ENCODE measurements at places on chromosomes 5 and 9. TPM values are rescaled to one million over a fixed set of nuclear protein-coding genes. Genes with fewer than 3 reads are reported as not detected.

DNA sequence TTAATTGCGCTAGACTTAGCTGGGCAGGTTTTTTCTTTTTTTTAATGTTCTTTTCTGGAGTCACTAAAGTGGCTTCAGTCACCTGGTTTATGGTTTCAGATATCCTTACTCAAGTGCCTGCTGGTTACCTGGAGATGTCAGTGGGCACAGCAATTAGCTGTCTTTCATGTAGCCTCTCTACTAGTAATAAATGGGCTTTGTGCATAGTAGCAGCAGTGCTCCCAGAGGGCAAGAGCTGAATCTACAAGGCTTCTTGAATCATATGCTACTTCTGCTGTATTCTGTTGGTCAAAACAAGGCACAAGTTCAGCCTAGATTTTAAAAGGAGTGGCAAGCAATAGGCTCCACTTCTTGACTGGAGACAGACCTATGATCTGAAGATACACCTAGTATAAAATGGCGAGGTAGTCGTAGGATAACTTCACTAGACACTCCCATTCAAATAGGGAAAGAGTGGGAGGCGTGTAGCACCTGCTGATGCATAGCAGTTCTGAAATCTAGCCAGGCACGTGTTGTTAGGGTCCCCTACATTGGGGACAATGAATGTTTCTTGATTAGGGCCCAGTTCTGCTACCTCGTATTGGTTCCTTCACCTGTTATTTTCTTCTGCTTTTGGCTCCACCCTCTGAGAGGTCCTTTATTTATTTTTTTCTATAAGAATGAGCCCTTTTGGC, 7.0 kb downstream of the SCAMP1 start:
- DNase-seq: no peak

- DNase-seq: no peak
Observed at GRCh38 chr9:97911528-97911927, 10.8 kb downstream of the TRMO start.

- no peak for DNase-seq
Observed at GRCh38 chr5:111606194-111606593, 93.9 kb upstream of the STARD4 start.

GRCh38 chr5:177507165-177507564, 2.5 kb downstream of the DOK3 start:
- peak; percentile 51 for DNase-seq

GRCh38 chr5:170538096-170538465, 34.3 kb downstream of the KCNIP1 start:
- no peak for DNase-seq

GRCh38 chr9:35892051-35892450, 14.0 kb upstream of the HRCT1 start:
- no peak for DNase-seq

The MAMDC4 gene
- total RNA-seq: 2.0 TPM

The TMEM215 gene
- total RNA-seq: not detected

The FABP6 gene
- total RNA-seq: not detected

The EQTN gene
- not detected for total RNA-seq

DNA sequence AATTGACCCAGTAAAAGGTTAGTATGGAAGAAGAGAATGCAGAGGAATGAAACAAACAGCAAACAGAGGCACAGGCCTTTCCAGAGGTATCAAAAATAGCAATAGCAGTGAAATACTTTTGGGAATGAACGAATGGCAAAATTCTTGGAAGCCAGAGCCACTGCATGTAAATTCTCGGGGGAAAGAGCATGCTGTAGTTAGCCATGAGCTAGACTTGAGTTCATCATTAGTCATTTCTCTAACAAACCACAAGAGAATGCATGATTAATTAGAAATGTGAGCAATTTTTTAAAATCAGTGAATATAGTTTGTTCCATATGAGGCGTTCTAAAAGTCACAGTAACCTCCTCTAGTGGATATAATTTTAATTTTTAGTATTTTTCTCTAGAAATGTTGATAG, 170.3 kb upstream of the PRR16 start:
- DNase-seq: no peak

- DNase-seq: no peak
Observed at GRCh38 chr5:132781029-132781428, 4.0 kb upstream of the SEPTIN8 start.

The LEAP2 gene
- total RNA-seq: under 0.01 TPM

DNA sequence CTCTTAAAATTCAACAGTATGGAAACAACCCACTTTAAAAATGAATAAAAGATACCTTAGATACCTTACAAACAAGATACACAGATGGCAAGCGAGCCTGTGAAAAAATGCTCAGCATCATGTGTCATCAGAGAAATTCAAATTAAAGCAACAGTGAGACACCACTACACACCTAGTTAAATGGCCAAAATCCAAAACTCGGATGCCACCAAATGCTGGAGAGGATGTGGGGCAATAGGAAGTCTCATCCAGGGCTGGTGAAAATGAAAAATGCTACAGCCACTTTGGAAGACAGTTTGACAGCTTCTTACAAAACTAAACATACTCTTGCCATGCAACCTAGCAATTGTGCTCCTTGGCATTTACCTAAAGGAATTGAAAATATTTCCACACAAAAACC, 17.9 kb downstream of the DUSP1 start:
- no peak for DNase-seq

GRCh38 chr5:79853028-79853427, 138.0 kb downstream of the MTX3 start:
- no peak for DNase-seq

DNA sequence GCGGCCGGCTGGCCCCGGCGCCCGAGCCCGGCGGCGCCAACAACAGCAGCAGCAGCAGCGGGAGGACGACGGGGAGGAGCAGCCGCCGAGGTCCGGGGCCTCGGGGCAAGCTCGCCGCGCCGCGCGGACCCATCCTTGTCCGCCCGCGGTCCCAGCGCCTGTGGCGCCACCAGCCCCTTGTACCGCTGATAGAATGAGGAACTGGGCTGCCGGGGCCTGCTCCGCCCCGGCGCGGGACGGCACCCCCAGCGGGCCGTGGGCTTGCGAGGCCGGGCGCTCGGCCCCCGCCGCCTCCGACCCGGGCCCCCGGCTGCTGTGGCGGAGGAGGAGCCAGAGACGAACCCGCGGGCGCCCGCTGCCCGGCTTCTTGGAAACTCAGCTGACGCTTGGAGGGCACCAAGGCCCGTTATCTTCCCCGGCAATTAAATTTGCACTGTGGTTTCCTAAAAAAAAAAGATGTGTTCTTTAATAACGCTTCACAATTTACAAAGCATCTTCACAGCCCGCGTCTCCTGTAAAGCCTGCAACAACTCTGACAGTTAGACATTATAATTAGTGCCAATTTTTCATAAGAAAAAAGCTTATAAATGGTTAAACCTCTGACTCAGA, at the start of gene ARSB:
Gene ARSB (minus strand): TSS at position 195 of the 609 bp plus-strand sequence. CDS start 62 bp downstream, at position 133.
- no peak for DNase-seq

- no peak for DNase-seq
Observed at GRCh38 chr5:119902593-119902992, 273.2 kb downstream of the FAM170A start.

The PCDHB5 gene
- total RNA-seq: 1.8 TPM

The PCDHA5 gene
- under 0.01 TPM for total RNA-seq

The TSSK1B gene
- total RNA-seq: not detected

Data from lung microvascular endothelial cell (primary cell).